Caco-2 (cell line): ENCODE measurements at places on chromosomes 4 and X.

DNA sequence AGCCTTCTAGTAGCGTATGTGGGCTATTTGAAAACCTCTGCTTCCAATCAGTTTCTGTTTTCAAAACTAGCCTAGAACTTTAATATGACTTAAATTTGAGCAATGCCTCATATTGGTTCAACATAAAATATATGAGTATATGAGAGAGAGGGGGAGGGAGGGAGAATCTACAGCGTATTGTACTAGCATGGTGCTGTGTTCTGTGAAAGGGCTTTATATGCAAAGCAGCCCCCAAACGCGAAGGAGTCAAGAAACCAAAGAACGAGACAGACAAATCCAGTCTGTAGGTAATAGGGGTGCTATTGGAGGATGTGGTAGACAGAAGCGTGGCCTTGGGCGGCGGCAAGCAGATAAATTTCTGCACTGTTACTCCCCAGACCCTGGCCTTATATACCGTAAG is 784 bp upstream of the ANXA5 start:
- no peak for DNase-seq

DNA sequence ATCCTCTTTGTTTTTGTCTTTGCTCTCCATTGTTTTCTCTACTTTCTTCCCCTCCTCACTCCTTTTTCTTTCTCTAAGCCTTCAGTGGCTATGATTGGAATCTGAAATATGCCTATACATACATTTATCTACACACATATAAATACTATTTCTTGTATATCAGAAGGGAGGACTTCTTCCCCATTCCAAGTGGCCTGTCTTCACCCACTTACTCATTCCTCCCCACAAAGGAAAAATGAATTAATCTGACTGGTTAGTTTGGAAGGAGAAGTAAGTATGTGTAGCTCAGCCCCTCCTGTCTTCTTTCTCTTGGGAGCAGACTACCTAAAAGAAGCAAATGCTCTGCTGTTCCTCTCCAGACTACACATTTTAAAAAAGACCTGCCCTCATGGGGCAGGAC is 17.7 kb downstream of the GUCY2F start:
- DNase-seq: no peak

DNA sequence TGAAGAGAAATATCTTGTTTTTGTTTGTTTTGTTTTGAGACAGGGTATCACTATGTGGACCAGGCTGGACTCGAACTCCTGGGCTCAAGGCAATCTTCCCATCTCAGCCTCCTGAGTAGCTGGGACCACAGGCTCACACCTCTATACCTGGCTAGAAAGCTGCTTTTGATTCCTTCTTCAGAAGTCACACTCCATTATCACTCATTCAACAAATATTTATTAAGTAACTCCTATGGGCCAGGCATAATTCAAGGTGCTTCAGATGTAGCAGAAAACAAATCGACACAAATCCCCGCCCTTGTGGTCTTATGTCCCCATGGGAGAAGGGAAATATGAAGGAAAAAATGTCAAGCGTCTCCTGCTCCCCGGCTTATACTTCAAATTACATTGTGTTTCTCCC is 72.6 kb upstream of the DHX15 start:
- DNase-seq: no peak

GRCh38 chrX:8310409-8310808 is 139.3 kb upstream of the VCX2 start:
- no peak for DNase-seq

GRCh38 chr4:89420507-89420906 is 112.9 kb upstream of the GPRIN3 start:
- DNase-seq: no peak

DNA sequence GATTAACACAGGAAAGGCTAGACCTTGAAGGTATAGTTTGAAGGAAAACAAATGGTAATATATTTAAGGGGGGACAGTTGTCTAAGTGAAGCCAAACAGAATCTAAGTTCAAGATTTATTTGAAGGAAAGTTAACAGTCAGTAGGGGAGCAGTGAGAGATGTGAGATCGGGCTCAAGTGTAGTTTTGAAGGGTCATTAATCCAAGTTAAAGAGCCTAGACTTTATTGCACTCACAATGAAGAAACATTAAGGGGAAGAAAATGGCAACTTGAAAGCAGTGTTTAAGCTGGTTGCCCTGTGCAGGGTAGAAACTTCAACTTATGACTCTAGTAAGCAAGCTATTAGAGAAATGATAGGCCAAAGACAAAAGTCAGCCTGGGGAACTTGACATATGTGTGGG is 1952.2 kb downstream of the PCDH7 start:
- no peak for DNase-seq

GRCh38 chr4:52877694-52878093 is 15.6 kb downstream of the RASL11B start:
- no peak for DNase-seq

DNA sequence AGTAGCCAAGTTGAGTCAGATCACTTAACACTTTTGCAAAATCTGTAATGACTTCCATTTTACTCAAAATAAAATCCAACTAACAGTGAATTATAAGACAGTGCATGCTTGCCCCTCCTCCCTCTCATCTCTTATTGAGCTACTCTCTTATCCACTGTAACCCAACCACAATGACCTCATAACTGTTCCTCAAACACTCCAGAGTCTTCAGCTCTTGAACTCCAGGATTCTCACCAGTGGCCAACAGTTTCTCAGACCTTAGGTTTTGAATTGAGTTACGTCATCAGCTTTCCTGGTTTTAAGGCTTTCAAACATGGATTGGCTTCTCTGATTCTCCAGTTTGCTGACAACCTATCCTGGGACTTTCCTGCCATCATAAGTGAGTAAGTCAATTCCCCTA is 938.3 kb downstream of the RAB28 start:
- no peak for DNase-seq

- no peak for DNase-seq
Observed at GRCh38 chr4:1984406-1985191, 24.2 kb downstream of the NELFA start.

GRCh38 chr4:182250446-182250845 is 7.2 kb downstream of the TENM3 start:
- no peak for DNase-seq

DNA sequence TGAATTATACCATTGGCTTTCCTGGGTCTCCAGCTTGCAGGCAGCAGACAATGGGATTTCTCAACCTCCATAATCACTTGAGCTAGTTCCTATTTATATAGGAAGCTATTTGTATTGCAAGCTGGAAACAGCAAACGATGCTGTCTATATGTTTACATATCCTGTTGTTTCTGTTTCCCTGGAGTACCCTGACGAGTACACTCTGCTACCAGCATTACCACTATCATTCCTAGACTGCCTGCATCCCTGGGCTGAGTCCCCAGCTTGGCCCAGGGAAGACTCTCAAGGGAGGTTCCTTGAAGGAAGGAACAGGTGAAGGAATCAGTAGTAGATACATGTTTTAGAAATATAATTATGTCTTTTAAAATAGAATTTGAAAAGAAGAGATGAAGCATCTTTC is 81.4 kb downstream of the EVC2 start:
- DNase-seq: no peak

DNA sequence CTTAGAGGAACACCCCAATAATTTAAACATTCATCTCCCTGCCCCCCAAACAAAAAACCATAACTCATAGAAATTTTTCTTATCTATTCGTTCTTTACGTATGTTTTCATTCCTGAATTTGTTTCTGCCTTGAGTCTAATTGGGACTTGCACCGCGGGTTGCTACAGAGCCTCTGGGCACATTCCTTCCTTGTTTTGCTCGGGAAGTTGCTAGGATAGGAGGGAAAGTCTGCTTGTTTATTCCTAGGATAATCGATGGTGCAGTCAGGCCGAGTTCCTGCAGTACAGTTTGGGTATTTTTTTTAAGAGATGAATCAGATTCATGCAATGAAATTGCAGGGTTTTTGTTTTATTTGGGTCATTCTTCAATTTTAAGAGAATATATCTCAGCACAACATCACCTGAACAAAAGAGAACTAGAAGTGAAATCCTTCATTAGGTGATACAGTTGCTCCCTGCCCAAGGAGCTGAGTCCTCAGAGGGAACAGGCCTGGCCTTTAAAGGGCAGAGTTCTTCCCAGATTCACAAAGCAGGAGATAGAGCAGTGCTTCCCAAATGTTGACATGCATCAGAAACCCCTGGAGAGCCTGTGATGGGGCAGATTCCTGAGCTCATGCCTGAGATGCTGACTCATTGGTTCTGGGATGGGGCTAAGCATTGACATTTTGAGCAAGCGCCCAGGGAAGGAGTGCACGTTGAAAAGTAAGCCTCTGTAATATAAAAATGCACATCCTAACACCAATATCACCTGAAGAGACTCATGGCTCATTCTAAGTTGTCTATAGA is 114.9 kb upstream of the FAM9B start:
- no peak for DNase-seq

GRCh38 chr4:10856271-10856782 is 171.8 kb upstream of the CLNK start:
- DNase-seq: no peak

DNA sequence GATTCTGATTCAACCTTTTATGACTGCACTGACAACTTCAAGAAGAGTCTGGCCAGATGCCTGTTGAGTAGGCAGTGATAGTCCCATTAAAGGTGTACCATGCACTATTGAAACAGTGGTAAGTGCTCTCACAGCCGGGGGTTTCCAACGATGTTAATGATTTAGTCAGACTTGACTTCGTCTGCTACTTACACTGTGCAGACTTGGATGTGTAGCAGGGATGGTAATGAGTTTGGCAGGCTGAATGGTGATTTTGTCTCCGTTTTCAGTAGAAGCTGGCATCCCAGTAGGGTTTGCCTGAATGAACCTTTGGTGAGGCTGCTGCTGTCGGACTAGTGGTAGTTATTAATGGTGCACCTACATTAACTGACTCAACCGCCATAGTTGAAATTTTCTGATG is 52.0 kb upstream of the TMSB15B start:
- DNase-seq: no peak

- no peak for DNase-seq
Observed at GRCh38 chrX:97527725-97528124, 644.0 kb downstream of the RPA4 start.

GRCh38 chrX:4656419-4656818 is 943.0 kb upstream of the PRKX start:
- no peak for DNase-seq

- DNase-seq: no peak
Observed at GRCh38 chr4:114396808-114397207, 201.8 kb upstream of the UGT8 start.

- no peak for DNase-seq
Observed at GRCh38 chr4:117637347-117637746, 396.9 kb upstream of the NDST3 start.

DNA sequence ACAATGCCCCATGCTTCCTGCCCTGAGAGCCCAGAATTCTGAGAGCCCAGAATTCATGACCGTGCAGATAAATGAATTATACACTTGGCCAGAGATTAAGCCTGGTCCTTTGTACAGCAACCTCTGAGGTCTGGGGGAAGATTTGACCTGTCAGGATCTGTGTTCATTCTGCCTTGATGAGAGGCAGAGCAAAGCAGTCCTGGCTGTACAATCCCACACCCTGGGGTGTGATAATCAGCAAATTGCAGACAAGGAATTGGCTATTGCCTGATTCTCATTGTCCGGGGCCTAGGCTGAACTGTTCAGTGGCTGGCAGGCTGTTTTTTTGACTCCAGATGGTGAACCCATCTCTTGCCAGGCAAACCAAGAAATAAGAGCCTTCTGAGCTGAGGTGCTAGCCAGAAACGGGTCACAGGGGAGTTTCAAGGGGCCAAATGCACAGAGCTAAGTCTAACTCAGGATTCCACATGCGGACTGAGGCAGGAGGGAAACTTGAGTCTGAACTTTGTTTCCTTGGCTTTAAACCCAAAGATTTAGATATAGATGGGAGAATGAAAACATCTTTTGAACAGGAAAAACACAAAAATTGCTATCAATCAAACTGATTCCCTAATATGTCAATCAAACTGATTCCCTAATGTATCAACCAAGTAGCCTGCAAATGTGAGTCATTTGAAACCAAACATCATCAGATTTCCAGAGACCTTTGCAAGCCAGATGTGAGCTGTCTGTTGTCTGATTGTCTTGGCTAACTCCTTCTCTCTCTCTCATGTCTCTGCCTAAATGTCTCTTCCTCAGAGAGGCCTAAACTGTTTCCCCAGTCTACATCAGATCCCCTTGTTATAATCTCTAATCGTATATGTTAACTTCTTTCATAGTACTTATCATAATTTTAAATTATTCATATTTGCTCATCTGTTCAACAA is 159.3 kb downstream of the ATG4A start:
- no peak for DNase-seq

GRCh38 chr4:182483685-182484084 is 240.5 kb downstream of the TENM3 start:
- no peak for DNase-seq

DNA sequence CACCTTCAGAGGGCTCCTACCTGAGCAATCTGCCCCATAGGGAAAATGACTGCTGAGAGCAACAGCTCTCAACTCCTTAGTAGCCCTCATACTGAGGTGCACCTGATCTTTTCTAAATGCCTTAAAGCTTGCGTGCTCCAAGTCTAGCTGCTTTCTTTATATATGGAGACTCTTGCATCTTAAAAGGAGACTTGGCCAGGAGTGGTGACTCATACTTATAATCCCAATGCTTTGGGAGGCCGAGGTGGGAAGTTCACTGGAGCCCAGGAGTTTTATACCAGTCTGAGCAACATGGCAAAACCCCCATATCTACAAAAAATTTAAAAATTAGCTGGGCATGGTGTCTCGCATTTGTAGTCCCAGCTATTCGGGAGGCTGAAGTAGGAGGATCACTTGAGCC is 78.1 kb upstream of the TRIM2 start:
- DNase-seq: no peak

DNA sequence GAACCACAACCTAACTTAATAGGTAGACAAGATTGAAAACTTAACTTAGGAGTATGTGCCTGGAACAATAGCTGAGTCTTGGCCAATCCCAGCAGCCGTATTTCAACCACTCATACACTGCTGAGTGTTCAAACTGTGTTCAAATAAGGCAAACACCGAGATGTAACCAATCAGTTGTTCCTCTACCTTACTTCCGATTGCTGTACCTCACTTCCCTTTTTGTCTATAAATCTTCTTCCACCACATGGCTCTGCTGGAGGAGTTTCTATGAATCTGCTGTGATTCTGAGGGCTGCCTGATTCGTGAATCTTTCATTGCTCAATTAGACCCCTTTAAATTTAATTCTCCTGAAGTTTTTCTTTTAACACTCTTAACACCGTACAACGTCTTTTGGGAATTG is 108.0 kb downstream of the ANAPC4 start:
- DNase-seq: no peak

GRCh38 chr4:136636155-136636554 is 896.1 kb downstream of the PCDH18 start:
- no peak for DNase-seq

DNA sequence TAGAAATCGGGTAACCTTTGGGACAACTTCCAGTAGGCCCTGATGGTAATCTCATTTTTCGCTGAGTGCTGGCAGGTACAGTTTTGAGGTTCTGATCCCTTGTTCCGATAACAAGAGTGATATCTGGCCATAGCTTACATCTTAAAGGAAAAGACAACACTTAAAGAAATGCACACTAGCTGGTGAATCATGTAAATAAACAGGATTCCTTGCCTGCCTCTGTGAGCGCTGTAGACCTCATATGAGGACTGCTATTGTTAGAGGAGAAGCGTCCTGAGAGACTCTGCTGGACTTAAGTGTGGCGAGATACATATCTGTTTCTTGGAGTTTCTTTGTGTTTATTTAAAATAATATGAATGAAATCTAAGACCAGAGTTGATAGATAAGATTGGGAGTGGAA is 149.3 kb upstream of the SLC4A4 start:
- no peak for DNase-seq
